ENCODE measurements at places on chromosomes 2 and 18.

GRCh38 chr2:15744820-15745219 is 153.2 kb downstream of the DDX1 start:
- DNase-seq: no peak

DNA sequence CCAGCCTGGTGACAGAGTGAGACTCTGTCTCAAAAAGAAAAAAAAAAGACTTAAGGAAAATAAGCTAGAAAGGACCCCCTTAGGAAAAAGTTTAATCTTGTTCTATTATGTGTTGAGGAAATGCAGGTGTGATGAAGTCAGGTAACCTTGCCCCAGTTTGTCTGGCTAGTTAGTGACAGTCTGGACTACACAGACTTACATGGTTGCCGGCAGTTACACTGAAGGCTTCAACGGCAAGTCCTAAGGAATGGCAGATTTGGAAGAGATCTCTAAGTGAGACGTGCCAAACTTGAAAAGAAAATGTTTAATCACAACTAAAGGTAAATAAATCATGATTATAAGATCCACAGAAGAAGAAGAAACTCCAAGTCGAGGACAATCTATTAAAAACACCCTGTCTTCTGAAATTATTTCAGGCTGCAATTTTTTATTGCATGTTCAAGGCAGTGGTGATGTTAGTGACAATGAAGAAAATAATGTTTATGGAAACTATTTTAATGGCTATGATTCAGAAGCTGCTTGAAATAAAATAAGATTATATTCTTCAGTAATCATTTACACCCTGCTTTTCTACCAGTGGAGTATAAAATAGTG is 84.2 kb downstream of the TTC27 start:
- DNase-seq: no peak

DNA sequence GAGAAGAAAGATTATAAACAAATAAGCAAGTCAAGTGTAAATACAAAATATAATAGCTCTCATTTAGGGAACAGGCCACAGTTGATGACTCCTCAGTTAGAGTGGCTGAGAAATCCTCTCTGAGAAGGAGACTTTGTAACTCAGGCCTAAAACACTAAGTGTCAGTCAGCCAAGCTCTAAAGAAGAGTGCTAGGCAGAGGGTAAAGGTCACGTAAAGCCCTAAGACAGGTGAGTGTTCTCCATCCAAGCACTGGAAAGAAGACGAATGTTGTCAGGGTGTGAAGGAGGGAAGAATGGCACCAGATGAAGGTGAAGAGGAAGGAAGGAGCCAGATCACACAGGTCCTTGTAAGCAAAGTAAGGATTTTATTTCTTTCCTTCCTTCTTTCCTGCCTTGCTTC is 24.3 kb downstream of the ERMN start:
- DNase-seq: no peak

GRCh38 chr2:36330473-36331395 is 24.8 kb upstream of the CRIM1 start:
- DNase-seq: no peak

DNA sequence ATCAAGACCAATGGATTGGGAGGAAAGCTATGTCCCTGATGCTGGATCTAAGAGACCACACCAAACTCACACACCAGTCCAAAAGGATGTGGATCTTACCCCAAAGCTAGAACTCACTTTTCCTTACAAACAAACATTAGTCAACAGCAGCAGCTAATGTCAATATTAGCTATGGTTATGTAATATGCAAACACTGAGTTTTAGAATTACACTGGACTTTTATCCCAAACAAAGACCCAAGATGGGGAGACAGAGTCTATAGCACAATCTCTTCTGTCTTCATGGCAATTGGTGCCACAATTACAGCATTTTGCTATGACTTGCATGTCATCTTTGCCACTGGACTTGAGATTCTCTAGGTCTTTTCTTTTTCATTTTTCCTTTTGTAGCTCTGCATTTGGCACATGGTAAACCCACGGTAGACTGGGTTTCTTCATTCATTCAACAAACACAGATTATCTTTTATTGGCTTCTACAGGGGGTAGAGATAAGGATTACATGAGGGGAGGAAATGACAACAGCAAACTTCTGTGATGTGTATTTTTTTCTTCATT is 59.0 kb downstream of the SPRED2 start:
- DNase-seq: no peak

GRCh38 chr2:233350708-233351107 is 3.6 kb upstream of the DGKD start:
- DNase-seq: no peak

DNA sequence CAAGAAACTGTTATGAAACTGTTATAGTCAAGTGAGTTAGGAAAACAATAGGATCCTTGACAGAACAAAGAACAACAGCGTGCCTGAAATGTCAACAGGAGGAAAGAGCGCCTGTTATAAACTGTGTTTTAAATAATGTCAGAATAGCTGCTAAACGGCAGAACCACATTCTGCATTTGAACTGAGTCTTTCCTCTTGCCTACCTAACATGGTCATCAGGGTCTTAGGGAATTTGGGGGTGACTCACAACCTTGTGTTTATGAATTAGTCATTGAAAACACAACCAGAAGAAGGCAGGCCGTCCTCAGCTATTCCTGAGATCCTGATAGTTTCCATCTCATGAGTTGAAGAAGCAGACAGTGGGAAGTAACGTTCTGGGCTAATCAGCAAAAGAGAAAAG is 222.0 kb upstream of the FN1 start:
- no peak for DNase-seq

DNA sequence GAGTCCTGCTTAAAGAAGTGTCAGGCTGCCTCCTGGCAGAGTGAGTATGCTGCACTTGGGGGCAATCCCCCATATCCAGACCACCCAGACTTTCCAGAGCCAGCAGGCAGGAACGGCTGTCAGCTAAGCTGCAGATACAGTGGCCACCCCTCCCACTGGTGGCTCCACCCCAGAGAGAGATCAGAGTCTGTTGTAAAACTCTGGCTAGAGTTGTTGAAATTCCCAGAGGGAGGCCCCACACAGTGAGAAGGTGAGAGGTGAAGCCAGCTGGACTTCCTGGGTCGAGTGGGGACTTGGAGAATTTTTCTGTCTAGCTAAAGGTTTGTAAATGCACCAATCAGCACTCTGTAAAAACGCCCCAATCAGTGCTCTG is 533.8 kb upstream of the ACVR2A start:
- no peak for DNase-seq

DNA sequence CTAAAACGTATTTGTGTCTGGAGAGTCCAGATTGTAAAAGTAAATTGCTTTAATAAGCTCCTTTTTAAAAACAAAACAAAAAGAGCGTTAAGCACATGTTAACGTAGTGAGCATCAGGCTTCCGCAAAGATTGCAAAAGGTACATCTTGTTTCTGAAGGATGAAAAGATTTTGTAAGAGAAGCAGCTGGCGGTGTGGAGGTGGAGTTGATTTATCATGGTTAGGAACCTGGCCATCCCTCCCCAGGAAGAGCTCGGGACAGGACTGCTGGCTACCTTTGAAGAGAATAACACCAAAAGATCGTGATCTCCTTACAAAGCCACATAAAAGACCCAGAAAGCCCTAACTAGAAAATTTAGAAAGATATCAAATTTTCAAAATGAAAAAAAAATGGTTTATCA is 132.2 kb downstream of the DNER start:
- no peak for DNase-seq

DNA sequence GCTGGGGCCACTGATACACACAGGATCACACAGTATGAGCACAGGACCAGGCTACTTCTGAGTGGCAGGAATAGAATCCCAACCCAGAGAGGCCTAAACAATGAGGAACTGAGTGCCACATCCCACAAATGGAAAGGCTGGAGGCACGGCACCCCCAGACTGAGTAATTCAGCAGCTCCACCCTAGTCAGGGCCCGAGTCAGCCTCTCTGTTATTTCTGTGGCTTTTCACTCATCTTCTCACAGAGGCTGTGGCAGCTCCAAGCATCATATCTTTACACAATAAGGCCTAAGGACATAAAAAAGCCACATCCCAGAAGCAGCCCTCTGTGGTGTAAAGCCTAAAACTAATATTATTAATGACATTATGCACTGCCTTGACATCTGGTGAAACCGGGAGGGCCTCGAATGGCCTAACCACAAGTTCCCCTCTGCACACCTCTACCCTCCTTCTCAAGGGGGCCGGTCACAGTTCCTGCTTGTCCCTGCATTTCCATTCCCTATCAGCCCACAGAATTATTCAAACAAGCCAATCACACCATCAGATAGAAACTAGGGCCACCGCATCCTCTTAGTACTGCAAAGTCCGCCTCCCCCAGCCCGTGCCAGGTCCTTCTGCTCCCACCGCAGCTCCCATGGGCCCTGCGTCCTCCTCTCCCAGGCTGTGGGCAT is 12.5 kb upstream of the MAL start:
- no peak for DNase-seq

DNA sequence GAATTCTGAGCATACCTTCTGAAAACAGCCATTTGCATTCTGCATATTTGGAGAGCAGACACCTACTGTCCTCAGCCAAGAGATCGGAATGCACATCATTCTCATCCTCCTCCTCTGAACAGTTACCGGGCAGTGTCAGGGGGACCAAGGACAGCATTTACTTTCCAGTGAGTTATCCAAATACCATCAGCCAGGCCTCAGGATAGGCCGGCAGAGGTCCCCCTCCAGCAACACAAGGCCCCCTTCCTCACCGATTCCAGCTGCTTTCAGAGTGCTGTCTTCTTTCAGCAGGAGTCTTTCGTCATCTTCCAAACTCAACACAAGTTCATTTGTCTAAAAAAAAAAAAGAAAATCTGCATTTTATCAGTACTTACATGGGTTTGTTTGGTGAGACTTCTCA is 55.3 kb downstream of the C2orf76 start:
- DNase-seq: no peak

DNA sequence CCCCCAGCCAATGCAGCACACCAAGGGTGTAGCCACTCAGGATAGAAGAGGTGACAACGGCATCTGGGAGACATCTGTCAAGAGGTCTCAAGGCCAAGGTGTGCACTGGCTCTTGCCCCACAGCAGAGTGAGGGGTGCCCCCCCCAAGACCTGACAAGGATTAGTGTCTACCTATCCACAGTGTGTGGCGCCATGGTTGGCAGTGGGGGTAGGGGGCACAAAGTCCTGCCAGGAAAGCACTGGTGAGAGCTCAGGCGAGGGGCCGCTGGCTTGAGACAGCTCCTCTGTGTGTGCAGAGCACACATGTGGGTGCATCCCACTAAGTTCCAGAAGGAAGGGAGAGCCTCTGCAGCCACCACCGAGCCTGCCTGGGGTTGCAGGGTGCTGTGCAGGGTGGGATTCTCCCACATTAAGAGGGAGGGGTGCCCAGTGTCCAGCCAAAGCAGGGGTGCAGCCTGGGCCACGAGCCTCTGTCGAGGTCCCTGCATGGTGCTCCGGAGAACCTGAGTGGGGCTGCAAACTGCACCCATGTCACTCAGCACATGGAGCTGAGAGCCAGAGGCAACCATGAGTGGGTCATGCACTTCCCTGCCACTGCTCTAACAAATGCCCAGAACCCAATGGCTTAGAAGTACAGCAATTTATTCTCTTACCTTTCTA is 311.2 kb upstream of the HDAC4 start:
- DNase-seq: no peak

DNA sequence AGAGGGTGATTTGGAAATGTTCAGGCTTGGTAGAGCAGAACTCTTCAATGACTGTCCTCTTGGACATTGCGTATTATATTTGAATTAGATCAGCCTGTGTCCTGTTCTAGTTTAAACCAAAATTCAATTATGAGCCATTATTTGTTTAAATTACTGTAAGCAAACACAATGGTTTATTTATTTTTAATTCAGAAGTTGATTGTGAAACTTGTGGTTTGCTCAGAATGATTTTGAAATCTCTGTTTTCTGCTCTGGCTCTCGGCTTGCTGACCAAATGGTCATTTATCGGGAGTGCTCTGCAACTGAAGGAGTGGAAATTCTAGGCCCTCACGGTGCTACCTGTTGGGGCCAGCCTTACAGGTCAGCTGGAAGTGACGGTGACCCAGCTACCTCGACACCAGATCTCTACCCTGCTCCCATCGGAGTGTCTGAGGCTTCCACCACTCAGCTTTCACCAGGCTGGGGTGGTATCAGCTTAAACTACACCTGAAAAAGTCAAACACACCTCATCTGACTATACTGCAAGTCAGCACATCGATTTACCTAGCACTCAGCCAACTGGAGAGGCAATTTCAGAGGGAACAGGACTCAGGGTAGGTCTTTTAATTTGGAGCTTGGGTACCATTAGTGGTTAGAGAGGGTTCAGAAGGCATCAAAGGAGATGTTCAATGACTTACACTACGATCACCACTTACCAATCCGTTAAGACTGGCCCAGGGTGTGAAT is 36.8 kb upstream of the GPD2 start:
- DNase-seq: no peak

DNA sequence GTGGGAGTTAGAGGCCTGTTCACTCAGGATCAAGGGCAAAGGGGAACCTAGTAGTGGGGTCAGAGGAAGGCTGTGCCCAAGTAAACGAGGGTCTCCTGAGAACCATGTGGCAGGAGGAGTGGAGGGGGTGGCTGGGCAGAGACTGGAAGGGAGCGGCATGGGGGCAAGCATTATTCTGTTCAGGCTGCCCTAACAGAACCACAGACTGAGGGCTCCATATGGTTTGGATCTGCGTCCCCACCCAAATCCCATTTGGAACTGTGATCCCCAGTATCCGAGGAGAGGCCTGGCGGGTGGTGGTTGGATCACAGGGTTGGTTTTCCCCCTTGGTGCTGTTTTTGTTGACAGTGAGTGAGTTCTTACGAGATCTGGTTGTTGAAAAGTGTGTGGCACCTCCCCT is 287.0 kb downstream of the PHLPP1 start:
- DNase-seq: no peak

GRCh38 chr2:84631047-84631446 is 114.7 kb downstream of the DNAH6 start:
- peak; percentile 51 for DNase-seq

DNA sequence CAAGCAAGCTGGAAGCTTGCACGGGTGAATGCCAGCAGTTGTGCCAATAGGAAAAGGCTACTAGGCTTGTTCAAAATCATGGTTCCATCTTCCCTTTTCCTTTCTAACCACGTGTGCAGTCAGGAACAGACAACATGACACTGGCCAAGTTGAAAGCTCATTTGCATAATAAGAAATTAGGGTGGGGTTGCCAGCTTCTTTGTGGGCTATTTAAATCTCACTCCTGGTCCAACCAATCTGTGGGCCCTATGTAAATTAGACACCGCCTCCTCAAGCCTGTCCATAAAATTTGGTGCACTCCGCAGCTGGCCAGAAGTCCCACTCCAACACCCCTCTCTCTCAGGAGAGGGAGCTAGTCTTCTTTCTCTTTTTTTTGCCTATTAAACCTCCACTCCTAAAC is 1948.4 kb upstream of the PIK3C3 start:
- DNase-seq: no peak

DNA sequence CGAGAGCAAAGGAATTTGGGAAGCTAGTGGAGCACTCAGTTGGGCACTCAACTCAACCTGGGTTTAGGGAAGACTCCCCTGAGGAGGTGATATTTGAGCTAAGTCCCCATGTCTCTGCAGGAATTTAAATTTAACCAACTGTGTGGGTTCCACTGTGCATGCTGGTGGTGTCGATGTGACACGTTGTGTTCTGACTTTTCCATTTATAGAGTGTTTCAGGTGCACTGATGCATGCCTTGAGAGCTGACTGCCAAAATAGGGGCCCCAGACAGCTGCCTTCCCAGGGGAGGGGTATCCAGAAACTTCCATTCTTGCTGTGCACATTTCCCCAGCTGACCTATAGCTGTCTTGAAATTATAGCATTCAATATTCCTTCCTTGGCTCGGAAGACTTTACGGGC is 63.7 kb upstream of the BCL2L11 start:
- no peak for DNase-seq

All from T-helper 2 cell (primary cell).